ENCODE measurements at places on chromosomes 5 and 9. TPM values are rescaled to one million over a fixed set of nuclear protein-coding genes. Genes with fewer than 3 reads are reported as not detected.

The TAL2 gene
- not detected for total RNA-seq

The TLX3 gene
- not detected for total RNA-seq

The DPM2 gene
- total RNA-seq, result 39.9 TPM

The INSL4 gene
- total RNA-seq, result not detected

The RASGRF2 gene
- 1.6 TPM for total RNA-seq

DNA sequence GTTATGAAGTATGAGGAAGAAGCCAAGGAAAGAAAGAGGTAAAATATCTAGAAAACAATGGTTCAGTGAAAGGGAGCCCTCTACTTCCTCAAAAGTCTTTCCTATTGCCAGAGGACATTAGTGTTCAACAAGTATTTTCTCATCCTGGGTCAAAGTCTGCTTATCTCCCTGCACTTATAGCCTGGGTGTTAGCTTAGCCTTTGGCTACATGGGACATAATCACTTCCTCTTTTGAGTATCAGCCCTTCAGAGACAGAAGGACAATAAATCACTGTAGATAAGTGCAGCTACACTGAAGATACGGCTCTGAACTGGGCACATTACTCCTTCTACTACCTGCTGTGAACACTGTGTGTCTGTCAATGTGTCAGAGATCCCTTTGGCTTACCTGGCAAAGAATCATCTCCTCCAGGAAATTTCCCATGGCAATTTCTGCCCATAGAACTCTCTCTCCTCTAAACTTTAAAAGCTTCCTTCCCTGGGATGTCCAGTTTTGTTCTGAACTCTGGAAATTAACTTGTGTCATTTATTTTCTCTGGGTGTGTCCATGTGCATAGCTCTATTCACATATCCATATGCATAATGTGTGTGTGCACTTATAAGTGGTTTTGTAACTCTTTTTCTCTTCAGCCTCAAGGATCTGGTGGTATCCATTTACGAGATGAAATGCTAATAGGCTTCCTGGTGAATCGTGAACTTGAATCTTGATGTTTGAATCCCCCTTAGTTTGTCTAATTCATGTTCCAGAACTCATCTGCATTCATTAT, 30.0 kb upstream of the RECK start:
- DNase-seq, result no peak

DNA sequence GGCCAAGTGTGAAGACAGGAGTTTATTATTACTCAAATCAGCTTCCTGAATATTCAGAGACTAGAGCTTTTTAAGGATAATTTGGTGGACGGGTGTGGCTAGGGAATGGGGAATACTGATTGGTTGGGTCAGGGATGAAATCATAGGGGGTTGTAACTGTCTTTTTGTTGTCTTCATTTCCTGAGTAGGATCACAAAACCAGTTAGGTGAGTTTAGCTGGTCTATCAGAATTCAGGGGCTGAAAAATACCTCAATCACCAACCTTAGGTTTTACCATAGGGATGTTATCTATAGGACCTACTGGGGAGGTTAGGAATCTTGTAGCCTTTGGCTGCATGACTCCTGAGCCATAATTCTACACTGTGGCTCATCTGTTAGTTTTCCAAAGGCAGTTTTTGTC, 235.8 kb downstream of the YTHDC2 start:
- no peak for DNase-seq

DNA sequence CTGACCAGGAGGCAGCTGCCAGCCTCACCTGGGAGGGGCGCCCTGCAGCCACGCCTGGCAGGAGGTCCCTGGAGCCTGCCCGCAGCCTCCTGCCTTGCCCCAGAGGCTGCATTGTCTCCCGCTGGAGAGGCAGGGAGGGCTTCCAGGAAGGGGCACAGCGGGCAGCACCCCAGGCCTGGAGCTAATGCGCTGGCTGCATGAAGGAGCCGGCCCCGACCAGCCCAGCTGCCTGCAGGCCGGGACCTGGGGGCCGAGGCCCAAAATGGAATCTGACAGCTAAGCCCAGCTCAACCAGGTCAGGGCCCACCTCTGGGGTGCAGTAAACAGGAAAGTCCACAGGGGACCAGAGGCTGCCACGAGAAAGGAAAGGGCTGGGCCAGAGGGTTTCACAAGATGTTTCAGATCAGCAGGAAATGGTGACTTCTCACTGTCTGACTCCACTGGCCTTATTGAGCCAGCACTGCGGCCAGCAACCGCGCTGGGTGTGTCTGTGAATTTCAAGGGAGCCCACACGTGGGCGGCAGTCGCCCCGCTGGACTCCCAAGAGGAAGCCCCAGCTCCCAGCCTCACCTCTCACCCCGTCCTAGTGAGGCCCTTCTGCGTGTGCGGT, 18.6 kb upstream of the NOTCH1 start:
- peak; percentile 78 for DNase-seq

DNA sequence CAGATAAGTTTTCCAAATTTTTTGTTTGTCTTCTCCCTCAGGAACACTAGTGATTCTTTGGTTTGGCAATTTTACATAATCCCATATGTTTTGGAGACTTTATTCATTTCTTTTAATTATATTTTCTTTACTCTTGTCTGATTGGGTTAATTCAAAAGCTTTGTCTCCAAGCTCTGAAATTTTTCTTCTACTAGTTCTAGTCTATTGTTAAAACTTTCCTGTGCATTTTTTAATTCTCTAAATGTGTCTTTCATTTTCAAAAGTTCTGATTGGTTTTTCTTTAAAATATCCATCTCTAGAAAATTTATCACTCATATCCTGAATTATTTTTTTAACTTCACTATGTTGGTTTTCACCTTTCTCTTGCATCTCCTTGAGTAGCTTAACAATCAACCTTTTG, 92.2 kb downstream of the INVS start:
- no peak for DNase-seq

GRCh38 chr9:34540827-34541226, 18.0 kb upstream of the ENHO start:
- no peak for DNase-seq

All from body of pancreas (tissue), 4 donors.